ENCODE measurements at places on chromosomes 16 and 17. TPM values are rescaled to one million over a fixed set of nuclear protein-coding genes. Genes with fewer than 3 reads are reported as not detected.

GRCh38 chr16:48157794-48158193 is 2.0 kb upstream of the ABCC12 start:
- DNase-seq = no peak

DNA sequence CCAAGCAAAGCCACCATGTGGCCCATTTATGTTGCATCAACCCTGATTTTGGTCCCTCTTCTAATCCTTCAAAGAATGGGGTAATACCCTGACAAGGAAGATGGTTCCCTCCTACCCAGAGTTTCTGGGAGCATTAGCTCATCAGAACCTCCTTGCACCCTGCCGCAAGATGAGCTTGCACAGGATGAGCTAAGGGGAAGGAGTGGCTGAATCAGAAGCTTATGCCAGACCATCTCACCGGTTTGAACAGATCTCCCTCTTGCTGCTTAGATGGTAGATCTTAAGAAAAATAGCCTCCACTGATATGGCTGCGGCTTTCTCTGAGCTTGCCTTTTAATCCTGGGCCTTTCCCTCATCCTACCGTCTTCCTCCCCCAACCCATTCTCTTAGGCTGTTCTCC is 175.1 kb downstream of the SOX9 start:
- no peak for DNase-seq

GRCh38 chr17:64984181-64984580 is 64.9 kb upstream of the LRRC37A3 start:
- DNase-seq = no peak

DNA sequence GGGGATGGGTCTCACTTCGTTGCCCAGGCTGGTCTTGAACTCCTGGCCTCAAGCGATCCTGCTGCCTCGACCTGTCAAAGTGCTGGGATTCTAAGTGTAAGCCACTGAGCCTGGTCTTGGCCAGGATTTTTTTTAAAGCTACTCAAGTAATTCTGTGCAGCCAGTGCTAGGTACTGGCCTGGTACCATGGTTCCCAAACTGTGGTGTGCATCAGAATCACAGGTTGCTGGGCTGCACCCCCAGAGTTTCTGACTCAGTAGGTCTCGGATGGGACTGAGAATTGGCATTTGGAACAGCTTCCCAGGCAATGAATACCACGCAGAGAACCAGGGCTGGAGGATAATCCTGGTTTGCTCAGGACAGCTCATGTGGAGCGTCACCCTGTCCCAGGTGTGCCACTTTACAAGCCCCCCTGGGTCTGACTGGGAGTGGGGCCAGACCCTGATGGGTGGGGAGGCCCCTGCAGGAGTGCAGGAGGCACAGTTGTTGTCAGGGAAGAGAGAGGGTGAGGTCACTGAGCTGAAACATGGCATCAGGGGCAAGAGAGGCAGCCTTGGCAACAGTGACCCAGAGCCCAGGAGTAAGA is 10.7 kb upstream of the MRPS23 start:
- no peak for DNase-seq

DNA sequence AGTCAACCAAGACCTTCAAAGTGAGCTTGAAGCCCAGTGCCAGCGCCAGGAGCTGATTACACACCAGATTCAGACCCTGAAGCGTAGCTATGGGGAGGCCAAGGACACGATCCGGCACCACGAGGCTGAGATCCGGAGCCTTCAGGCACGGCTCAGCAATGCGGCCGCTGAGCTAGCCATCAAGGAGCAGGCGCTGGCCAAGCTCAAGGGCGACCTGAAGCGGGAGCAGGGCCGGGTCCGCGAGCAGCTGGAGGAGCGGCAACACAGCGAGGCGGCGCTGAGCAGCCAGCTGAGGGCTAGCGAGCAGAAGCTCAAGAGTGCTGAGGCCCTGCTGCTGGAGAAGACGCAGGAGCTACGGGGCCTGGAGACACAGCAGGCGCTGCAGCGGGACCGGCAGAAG is 42.0 kb downstream of the PLD6 start:
- DNase-seq = no peak

DNA sequence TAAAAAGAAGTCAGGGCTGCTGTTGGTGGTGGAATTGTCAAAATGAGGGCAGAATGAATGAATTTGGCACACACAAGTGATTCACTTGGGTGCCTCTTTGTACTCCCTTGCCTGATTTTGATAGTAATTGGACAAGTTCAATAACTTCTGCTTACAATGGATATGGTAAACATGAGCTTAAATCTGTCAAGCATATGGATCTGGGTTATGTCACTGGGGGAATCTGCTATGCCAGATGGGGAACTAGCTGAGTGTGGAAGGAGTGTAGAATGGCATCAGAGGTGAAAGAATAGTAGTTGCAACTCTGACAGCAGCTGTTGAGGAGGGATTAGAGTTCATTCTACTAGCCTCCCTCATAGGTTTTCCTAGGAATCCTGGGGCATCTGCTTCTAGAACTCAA is 724.2 kb upstream of the CDH8 start:
- DNase-seq = no peak

CBX2 gene
- total RNA-seq = 6.1 TPM

- no peak for DNase-seq
Observed at GRCh38 chr16:79121906-79122305, 478.6 kb downstream of the MAF start.

PARD6A gene
- total RNA-seq = 9.4 TPM

ADAM11 gene
- 14.7 TPM for total RNA-seq

ALOX12B gene
- not detected for total RNA-seq

GRCh38 chr16:2859686-2860265 is 1.8 kb upstream of the PRSS22 start:
- DNase-seq = no peak

STAT5A gene
- 1.6 TPM for total RNA-seq

DNA sequence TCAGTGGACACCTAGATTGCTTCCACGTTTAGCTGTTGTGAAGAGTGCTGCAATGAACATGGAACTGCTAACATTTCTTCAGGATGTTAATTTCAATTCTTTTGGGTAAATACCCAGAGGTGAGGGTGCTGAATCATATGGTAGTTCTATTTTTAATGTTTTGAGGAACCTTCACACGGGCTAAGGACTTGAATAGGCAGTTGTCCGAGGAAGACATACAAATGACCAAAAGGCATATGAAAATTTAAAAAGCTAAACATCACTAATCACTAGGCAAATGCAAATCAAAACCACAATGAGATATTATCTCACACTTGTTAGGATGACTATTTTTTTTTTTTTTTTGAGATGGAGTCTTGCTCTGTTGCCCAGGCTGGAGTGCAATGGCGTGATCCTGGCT is 173.3 kb downstream of the PRKCB start:
- DNase-seq = no peak

DNA sequence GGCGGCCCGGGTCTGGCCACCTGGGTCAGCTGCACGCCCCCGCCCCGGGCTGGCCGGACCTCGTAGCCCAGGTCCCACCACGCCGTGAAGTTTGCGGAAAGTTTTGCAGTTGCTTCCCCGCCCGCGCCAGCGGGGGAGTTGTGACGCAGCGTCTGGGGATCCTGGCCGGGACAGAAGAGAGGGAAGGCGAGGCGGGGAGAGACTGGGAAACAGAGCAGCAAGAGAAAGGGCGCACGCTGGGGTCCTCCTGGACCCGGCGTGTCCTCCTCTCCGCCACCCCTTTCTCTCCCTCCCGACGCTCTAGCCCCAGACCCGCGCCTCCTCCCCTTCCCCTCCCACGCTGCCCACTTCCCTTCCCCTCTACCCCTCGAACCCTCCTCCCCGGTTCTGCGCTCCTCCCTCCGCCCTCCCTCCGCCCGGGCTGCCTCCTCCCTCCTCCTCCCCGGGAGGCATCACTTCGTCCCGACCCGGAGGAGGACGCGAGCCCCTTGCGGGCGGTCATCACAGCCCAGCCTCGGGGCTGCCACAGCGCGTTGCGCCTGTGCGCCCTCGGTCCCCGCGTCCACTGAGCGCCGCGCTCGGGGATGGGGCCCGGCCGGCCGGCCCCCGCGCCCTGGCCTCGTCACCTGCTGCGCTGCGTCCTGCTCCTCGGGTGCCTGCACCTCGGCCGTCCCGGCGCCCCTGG is at the start of gene MRC2:
Gene MRC2 (plus strand): TSS at position 452 of the 685 bp plus-strand sequence. CDS start 133 bp downstream, at position 585.
- peak; percentile 54 for DNase-seq

DNA sequence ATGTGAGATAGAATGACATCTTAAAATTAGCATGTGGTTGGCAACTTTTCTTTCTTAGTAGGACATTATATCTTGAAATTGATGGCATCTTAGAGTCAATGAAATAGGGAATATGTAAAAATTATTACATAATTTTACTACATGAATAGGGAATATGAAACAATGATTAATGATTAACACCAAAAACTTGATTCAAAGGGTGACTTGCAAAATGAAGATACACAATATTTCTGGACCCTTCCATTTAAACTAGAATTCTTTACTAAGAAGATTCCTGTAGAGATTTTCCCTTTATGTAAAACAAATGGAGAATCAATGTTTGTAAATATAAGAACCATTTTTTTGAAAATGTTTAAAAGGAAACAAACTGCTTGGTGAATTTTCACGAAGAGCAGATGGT is 3.4 kb downstream of the MRTFB start:
- no peak for DNase-seq

- DNase-seq = peak; percentile 55
Observed at GRCh38 chr16:71499775-71500364, 10.7 kb upstream of the ZNF19 start.

LCMT1 gene
- 53.4 TPM for total RNA-seq
